ENCODE measurements at places on chromosomes 5 and 9.
A peak's percentile ranks its signal among the peaks of the same experiment; 100 is the strongest.

- no peak for DNase-seq
Measured at GRCh38 chr5:11903121-11903613, 1.1 kb downstream of the CTNND2 start.

GRCh38 chr9:132699956-132700355 lies 29.7 kb downstream of the GTF3C4 start:
- DNase-seq = no peak

DNA sequence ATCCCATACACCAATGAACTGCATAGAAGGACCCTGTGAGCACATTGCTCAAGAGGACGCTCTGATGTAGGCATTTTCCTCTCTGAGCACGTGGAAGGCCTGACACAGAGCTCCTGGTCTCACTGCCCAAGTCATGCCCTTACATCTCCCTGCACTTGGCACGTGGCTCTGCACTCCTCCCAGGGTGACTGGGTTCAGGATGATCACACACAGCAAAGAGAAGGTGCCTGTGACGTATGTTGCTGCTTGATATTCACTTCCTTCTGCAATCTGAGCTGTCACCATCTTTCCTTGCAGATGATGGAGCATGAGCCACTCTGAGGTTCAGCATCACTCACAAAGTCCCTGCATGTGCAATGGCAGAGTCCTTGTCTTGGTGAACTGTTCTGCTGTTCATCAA lies 125.2 kb downstream of the FSTL4 start:
- DNase-seq = no peak

DNA sequence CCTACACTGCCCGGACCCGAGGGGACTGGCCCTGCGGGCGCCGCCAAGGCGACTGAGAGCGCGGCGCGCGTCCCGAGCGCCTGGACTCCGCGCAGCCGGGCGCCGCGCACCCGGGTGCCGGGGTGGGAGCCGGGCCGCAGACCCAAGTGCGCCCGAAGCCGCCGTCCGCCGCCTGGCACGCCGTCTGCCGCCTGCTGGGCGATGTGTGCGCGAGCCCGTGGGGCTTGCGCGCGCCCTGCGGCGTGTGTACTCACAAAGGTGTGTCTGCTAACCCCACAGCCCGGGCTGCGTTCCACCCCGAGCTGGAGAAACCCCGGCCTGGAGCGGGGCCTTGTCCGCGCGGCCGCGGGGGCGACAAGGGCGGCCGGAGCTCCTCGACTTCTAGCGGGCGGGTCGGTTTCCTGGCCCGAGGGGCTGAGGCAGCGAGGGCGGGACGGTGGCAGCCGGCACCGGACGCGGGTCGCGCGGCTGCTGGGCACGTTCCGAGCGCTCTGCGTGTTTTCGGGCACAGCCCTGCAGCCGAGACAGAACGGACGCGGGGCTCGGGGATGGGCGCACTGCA lies 1.1 kb upstream of the ZSWIM6 start:
- DNase-seq = peak; percentile 91

DNA sequence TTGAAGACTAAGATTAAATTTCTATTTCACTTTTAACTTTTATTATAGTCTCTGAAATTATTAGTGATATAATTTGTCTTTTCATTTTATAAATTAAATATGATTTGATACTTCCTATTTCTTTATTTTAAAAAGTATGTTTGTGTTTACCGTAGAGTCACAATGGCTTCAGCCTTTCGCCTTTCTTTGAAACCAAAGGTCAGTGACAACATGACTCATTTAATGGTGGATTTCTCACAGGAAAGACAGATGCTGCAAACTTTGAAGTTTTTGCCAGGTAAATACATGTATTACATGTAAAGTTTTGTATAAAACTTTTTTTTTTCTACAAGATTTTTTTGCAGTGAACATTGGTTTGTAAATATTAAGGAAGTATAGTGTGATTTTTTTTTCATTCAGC lies 36.4 kb downstream of the FSD1L start:
- no peak for DNase-seq

- DNase-seq = no peak
Measured at GRCh38 chr9:129402371-129402739, 218.5 kb downstream of the C9orf50 start.

DNA sequence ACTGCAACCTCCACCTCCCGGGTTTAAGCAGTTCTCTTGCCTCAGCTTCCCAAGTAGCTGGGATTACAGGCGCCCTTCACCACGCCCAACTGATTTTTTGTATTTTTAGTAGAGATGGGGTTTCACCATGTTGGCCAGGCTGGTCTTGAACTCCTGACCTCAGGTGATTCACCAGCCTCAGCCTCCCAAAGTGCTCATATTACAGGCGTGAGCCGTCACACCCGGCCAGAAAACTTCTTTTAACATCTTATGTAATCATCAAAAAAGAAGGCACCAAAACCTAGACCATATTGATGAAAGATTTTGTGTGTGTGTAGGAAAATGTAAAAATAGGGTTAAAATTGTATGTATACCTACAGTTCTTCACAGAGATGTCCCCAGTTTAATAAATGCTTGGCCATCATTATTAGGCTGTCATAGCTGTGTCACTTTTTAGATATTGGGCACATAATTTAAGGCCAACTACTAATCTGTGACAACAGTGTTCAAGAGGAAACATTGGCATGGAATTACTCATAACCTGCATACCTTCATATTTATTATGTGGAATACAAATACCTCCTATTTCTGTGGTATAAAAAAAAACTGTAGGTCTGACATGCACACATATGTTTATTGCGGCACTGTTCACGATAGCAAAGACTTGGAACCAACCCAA lies 44.4 kb downstream of the RAD50 start:
- peak; percentile 23 for DNase-seq

- DNase-seq = peak; percentile 13
Measured at GRCh38 chr5:153157156-153157555, 333.3 kb upstream of the GRIA1 start.

GRCh38 chr5:35371951-35372426 lies 141.7 kb upstream of the PRLR start:
- DNase-seq = no peak

GRCh38 chr5:107359033-107359915 lies 311.5 kb downstream of the EFNA5 start:
- peak; percentile 17 for DNase-seq

GRCh38 chr5:40238066-40238745 lies 441.5 kb upstream of the PTGER4 start:
- peak; percentile 38 for DNase-seq

- DNase-seq = peak; percentile 81
Measured at GRCh38 chr5:54867310-54867944, 118.0 kb downstream of the ESM1 start.

- no peak for DNase-seq
Measured at GRCh38 chr5:2295476-2295875, 412.8 kb upstream of the IRX4 start.

DNA sequence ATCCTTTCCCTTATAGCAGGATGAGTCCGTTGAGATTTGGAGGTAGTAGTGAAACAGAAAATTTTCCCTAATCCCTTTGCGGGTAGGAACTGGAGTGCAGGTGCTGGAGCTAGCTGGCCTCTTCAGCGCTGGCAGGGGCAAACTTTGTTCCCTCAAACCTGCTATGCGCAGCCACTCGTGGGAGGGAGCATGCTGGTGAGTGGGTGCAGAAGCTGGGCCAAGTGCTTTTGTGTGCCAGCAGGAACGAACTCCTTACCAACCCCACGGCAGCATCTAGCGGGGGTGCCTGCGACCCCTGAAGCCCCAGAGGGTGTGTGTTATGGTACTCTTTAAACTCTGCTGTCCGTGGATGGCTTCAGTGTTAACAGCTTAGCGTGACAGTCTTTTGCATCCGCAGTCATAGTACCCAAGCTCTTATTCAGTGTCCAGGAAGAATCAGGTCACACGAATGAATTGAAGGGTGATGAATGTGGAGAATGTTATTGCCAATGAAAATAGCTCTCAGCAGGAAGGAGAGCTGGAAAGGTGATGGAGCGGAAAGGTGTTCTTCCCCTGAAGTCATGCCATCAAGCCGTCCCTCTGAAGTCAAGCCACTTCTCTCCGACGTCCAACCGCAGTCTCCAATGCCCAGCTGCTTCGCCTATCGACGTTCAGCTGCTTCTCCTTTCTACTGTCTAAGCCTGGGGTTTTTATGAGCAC lies 1445.1 kb upstream of the CDH9 start:
- no peak for DNase-seq

- DNase-seq = no peak
Measured at GRCh38 chr9:125440411-125440810, 178.8 kb downstream of the GAPVD1 start.

DNA sequence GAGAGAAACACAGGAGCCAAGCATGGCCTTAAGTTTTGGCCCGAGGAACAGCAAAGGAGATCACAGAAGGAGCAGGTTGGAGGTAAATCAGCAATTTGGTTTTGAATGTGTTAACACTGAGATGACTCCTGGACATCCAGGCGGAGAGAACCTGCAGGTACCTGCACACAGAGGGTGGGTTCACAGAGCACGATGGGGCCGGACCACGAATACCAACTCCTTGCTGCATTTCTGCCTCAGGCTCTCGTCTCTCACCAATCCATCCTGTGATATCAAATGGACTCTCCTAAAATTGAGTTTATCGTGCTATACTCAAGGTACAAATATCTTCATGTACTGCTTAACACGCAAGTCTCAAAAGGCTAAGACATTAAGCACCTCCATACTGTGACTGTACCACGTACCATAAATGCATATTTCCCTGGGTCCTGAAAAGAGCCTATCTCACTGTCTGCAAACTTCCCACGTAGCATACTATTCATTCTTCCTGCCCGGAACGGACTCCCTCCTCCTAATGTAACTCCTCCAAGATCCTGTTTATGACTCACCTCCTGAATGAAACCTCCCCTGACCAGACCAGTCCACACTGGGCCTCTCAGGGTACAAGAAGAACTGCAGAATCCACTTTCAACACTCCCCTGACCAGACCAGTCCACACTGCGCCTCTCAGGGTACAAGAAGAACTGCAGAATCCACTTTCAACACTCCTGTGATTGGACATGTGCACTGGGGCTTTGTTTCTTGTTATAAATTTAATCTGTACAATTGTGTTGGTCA lies 380.8 kb upstream of the RFX3 start:
- DNase-seq = peak; percentile 94

DNA sequence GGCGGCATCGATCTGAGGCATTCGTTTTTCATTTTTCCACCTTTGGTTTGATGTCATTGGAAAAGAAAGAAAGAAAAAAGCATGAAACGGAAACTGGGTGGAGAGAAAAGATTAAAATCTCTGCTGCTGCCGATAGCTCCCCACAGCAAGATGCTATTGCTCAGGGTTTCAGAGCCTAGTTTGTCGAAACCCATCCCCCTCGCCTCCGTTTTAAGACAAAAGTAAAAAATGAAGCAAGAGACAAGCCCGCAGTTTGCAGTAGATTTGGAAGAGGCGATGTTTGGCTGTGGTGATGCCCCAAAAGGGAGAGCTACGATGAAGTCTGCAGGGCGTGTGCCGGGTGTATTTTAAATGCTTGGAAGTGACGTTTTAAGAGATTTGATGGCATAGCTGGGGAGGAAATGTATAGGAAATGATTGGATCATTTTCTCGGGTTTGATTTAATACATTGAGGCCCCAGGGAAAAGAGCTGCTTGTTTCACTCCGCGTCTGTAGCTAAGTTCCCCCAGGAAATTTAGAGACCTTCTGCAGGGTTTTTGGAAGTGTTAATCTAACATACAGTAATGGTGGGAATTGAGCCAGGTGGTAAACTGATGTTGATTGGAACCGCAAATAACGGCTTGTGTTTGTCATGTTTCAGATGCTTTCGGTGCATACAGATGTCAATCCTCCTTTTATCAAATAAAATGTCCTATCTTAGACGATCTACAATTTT lies 909 bp downstream of the NDFIP1 start:
- peak; percentile 62 for DNase-seq

DNA sequence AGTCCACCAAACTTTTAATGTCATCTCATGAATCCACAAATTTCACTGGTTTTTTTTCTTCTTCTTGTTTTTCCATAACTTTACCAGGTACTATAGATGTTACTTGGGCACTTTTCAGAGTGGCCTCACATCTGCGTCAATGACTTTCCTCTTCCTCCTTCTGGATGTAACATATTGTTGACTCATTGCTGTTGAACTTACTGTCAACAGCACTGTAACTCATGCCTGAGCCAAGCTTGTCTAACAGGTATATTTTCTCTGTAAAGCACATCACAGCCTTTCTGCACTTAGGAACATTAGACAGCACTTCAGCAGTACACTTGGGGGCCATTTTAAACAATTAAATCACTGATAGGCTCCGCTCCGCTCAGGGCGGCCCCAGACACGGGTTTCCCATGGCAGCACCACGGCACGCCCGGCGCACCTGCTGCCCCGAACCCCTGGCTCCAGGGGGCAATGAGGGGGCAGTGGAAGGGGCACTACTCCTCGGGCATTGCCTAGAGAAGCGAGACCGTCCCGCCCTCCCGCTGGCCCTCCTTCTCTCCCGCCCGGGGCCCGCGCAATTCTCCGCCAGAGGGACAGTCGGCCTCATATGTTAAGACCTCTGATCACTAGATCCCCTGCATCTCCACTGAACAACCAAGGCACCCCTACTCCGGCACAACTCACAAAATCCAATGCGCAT lies 41.9 kb upstream of the SPATA31C2 start:
- no peak for DNase-seq

GRCh38 chr9:119709431-119709830 lies 340.2 kb upstream of the BRINP1 start:
- peak; percentile 1 for DNase-seq

DNA sequence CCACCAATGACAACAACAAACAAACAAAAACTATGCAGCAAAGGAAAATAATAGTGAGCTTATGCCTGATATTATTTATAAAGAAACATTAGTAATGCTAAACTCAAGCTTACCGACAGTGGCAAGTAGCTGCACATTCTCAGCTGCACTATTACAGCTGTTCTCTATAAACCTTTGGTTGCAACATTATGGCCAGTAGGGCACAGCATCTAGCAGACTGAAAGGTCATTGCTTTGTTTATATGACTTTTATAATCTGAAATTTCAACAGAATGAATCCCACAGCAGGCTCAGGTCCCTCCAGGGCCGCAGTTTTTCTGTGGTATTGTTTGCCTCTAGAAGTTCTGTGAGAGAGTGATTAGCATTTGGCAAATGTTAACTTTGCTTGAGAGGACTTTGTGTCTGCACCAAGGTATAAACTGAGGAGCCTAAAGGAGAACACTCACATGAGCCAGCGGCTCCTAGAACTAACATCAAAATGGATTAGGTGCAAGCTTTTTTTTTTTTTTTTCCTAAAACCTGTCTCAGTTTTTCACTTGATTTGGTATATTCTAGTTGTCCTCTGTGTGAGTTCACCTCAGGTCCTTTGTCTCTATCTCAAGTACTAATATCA lies 58.3 kb downstream of the IZUMO3 start:
- no peak for DNase-seq

GRCh38 chr9:137477778-137478612 lies 18.9 kb upstream of the NSMF start:
- DNase-seq = no peak

GRCh38 chr5:74116266-74116665 lies 490.3 kb downstream of the ARHGEF28 start:
- no peak for DNase-seq

DNA sequence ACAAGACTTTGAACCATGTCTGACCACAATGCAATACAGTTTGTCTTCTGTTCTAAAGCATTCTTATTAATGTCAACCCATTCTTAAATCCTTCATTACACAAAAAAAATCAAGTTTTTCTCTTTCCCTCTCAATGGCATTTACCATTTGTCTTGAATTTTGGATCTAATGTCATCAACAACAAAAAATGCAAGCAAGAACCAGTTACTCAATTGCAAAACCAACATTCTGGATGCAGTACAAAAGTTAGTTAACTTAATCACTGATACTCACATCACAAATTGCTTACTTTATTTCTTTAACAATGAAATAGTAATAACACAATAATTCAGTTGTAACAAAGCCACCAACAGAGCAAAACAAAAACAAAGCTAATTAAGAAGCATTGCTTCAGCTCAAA lies 6.0 kb downstream of the C9orf40 start:
- peak; percentile 17 for DNase-seq
